Stimulated activated CD4-positive, alpha-beta T cell treated with anti-CD3 and anti-CD28 coated beads, Interleukin-12 subunit alpha, Interleukin-12 subunit beta, amount 100 ng/mL, for 24 hours (primary cell): ENCODE measurements at places on chromosomes 7 and 10.

- DNase-seq, result no peak
These were observed 19.3 kb downstream of the IQCE start for GRCh38 chr7:2577914-2578680.

- no peak for DNase-seq
These were observed 2.6 kb downstream of the MRPL43 start for GRCh38 chr10:100984672-100985177.

DNA sequence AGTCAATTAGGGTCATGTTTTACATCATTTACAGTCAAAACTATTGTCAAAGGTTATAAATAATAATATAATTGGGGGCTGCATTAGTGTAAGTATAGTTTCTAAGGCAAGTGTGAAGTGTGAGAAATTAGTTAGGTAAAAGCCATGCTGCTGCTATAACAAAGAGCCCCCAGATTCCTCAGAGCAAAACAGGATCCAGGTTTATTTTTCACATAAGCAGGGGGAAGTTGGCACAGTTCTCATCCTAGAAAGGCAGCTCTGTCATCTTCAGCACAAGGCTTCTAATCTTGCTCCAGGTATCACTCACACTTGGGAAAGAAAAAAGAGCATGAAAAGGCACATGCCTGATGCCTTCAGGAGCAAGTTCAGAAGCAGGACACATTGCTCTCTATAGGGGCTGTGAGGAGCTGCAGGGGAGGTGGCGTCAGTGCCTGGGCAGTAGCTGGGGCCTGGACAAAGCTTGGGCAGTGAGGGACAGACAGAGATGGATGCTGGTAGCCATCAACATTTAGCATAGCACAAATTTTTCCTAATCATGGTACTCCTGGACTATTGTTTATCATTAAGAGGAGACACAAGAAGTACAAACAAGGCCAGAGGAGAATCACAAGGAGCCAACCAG, 170.6 kb downstream of the PKD1L1 start:
- DNase-seq, result no peak

DNA sequence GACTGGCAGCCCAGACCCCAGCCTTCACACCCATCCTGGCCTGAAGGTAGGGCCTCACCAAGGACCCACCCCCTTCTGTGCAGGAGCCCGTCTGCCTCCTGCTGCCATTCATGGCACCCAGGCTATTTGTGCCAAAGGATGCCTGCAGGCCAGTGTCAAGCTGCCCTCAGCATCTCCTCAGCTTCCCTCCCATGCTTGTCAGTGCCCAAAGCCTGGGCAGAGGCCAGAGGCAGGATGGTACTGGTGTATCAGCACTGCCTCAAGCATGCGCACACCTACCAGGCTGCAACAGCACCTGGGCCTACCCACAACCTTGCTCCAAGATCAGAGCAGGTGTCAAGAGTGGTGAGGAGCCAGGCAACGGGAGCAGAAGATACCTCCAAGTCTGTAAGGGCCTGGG, 27.6 kb downstream of the SFTPA1 start:
- no peak for DNase-seq

DNA sequence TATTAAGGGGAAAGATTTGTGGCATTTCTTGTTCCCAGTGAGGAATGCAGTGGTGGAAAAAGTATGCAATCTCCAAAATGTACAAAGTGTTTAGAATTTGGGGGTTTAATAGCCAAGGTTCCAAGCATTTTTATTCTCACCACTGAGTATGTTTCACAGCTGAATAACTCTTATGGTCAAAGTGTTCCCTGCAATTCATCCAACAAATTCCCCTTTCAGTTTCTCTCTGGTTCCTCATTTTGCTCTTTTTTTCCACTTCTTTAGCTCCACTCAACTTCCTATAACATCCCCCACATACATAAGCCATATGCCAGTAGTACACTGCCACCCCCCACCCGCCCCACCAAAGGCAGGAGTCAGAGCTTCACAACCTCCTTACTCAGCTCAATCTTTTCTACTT, 4.6 kb downstream of the HECW1 start:
- no peak for DNase-seq

- no peak for DNase-seq
These were observed 16.9 kb downstream of the SLC13A4 start for GRCh38 chr7:135711139-135711469.

GRCh38 chr10:31083765-31084184, 52.1 kb upstream of the ZNF438 start:
- DNase-seq, result peak; percentile 55

DNA sequence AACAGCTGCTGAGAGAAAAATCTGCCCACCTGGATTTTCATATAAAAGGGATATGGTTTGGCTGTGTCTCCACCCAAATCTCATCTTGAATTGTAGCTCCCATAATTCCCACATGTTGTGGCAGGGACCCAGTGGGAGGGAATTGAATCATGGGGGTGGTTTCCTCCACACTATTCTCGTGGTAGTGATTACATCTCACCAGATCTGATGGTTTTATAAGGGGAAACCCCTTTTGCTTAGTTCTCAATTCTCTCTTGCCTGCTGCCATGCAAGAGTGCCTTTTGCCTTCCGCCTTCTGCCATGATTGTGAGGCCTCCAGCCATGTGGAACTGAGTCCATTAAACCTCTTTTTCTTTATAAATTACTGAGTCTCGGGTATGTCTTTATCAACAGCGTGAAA, 20.8 kb upstream of the MKI67 start:
- DNase-seq, result no peak

- DNase-seq, result no peak
These were observed 101.9 kb downstream of the WDR37 start for GRCh38 chr10:1158066-1158465.

DNA sequence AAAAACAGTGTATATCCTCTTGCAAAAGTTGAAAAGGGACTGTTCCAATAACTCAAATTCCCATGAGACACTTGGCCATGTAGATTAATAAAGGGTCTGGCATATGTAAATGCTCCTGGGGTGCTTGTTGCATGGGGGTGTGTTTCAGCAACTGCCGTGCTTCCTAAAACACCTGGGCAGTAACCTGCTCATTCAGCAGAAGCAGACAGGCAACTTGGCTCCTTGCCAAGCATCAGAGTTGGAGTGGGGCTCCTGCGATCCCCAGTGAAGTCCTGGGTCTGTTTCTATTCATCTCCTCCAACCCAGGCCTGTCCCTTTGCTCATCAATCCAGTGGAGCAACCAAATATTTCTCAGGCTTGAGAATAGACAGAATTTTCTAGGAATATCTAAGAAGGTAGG, 42.2 kb upstream of the ADAM12 start:
- no peak for DNase-seq

- no peak for DNase-seq
These were observed 3.3 kb upstream of the PCBD1 start for GRCh38 chr10:70891627-70892026.

DNA sequence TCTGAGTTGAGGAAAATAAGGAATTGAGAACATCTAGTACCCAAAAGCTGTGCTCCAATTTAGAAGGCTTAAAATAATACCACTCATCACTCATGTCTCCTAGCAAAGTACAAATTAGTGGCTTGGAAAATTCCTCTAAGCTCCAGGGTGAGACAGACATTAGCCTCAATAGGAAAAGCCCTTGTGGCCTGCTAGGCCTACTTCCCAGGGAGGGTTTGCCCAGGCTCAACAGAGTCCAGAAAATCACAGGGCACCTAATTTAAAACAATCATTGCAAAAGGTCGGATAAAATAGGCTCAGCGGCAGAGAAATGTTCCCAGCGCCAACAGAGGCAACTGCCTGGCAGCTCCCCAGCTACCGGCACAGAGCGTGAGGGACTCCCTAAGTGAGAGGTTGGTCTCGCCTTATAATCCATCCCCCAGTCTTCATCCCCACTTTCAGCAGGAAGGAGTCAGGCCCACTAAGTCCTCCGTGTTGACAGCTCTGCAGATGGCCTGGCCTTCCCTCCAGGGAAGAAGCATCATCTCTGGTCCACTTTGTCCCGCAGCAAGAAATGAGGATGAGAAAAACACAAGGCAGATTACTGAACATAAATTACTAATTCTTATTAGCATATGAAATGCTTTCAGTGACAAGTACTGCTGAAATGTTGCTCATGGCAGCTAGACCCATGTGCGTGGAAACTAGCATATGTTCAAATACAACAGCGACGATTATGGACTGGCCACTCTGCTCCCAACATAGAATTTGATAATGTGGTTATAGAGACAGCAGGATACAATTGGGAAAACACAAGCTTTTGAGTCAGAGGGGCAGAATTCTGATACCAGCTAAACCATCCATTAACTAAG, 1177.7 kb upstream of the AUTS2 start:
- DNase-seq, result no peak

GRCh38 chr7:154804449-154804848, 198.5 kb downstream of the PAXIP1 start:
- no peak for DNase-seq

DNA sequence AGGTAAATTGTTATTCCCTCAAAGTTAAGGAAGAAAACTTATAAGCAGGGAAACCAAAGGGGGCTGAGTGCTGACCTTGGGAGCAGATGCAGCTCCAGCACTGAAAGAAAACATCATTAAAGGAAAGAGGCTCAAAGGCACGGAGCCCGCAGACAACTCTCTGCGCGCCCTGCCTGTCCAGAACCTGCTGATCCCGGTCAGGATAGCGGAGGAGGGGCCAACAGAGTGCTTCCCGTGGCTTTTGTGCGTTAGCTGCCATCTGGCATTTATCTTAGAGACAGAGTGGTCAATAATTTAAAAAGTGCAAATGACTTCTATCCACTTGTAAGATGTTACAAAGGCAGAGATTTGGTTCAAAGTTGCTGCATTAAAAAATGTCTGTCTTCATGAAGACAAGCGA, 162.1 kb downstream of the FANK1 start:
- no peak for DNase-seq

DNA sequence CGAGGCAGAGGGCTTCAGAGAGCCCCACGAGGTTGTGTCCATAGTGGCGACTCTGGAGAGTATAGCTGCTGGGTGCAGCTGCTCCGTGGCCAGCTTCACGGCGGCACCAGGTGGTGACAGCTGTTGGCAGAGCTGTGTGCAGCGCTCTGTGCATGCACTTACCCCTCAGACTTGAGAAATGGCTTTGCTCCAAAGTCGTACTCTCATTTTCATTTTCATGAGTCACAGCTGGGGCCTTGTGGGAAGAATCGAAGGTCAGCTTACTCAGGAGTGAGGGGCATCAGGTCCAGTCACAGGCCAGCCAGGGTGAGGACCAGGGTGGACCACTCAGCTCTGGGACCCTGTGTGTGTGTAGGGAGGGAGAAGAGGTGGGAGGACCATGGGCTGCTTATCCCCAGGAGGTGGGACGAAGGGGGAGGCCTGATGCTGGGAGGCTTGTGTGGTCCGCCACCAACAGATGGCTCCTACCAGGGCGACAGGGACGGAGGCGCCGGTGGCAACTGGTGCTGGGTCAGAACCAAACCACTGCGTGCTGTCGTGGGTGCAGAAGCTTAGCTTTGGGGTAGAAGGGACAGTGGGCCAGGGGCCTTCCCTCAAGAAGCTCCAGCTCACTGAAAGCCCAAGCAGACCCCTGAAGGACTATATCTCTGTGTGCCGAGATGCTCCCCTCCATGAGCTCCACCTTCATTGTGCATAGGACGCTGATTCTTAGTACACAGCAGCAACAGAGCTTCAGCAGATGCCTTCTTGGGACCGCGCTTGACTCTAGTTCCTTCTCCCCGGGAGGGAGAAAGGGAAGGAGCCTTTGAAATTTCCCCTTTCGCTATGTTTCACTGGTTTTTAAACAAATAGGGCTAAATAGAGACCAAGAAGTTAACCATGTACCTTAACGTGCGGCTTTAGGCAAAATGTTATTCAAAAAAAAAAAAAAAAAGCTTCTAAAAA, 225.0 kb downstream of the CELF2 start:
- no peak for DNase-seq

- no peak for DNase-seq
These were observed 11.8 kb upstream of the PDCD4 start for GRCh38 chr10:110859973-110860376.

GRCh38 chr10:10055656-10056442, 961.8 kb upstream of the CELF2 start:
- DNase-seq, result no peak

DNA sequence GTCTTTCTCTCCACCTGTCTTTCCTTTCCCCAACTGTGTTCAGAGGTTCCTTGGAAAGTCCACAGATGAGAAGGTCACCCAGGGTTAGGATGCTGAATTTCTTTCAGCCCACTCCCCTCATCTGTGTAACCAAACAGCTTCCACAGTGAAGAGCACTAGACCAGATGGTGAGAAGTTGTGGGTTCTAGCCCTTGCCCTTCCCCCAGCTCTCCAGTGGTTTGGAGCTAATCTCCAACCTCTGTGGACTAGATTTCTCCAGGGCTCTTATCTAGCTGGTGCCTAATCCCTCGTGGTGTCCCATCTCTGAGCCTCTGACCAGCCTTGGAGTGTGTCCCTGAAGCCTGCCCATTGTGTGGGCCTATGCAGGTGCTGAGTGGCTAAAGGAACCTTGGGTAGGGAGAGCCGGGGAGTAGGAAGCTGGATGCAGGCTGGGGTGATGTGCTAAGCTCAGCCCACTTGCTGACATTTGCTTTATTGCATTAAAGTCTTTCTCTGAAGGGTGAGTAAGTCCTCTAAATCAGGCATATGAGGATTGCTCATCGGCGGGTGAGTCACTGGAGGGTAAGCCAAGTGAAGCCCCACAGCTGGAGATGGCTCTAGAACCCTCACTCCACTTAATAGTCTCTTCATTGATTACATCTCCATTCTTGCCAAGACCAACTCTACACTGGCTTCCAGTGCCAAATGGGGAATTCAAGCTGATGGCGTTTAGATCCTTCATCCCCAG, 14.9 kb downstream of the DUSP5 start:
- DNase-seq, result no peak

DNA sequence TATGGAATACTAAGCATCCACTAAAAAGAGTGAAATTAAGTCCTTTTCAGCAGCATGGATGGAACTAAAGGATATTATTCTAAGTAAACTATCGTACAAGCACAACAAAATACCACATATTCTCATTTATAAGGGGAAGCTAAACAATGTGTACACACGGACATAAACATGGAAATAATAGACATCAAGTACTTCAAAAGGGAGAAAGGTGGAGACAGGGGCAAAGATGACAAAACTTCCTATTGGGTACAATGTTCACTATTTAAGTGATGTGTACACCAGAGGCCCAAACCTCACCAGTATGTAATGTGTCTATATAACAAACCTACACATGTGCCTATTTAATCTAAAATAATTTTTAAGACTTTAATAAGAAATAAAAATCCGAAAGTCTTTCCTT, 2.2 kb upstream of the AKR1C4 start:
- no peak for DNase-seq
